Suppressor macrophage treated with lipopolysaccharide for 4 hours (primary cell): ENCODE measurements at places on chromosomes 7 and 10.

- DNase-seq = no peak
Measured at GRCh38 chr7:103704701-103705100, 258.7 kb upstream of the SLC26A5 start.

- peak; percentile 19 for DNase-seq
Measured at GRCh38 chr7:105429746-105430612, 41.3 kb upstream of the SRPK2 start.

GRCh38 chr7:1979591-1980560 is 252.9 kb downstream of the MAD1L1 start:
- no peak for DNase-seq

DNA sequence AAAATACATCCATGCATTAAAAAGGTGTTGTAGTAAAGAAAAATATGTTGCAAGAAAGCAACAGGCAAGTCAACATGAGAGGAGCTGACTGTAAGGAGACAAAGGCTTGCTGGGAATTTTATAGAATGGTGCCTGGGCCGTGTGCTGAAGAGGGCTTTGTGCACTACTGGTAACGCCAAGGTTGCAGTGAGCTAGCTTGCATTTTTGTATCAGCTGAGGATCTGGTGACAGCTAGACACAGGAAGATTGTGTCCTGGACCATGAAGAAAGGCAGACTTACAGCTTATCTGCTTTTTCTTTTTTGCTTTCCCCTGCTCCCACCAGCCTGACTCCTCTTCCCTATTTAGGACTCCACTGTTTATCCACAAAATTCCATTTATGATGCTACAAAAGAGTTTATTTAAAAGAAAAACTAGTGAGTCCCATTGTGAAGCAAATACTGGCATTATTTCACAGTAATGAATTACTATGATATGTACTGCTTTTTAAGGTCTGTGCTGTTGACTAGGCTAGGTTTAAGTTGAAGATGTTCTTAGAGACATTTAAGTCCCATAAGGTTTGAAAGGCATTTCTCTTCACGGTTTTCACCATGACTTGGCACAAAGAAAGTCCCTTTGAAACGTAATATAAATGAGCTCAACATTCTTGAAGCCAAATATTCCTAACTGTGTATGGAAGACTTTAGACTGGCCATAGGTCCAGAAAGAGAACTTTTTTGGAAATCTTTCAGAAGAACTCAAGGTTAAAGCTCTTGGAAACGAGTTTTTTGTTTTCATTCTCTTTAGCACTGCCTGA is 88.6 kb downstream of the SEC23IP start:
- no peak for DNase-seq

DNA sequence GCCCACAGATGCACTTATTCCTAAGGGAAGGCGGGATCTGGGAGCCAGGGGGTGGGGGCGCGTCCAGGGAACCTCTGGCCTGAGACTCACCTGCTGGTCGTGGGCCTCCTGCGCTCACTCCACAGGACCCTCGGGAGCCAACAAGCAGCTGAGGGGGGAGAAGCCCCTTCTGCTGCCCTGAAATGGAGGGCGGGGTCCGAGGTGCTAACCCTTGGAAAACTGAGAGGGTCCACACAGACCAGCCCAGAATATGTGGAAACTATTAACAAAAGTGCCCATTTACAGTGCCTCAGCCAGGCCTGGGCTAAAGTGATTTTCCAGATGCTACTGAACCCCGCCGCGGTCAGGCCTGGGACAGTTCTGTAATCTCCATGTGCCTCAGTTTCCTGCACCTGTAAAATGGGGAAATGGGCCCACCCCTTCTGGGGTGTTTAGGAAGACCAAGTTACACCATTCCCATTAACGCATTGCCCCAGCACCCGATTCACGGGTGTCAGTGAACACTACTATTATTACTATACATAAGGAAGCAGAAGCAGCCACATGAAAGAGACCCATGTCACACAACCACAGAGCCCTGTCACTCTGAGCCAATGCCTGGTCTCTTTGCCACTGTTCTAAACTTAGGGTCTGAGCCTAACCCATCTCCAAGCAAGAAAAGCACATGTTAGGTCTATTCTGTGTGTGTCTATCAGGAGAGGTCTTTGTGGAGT is 630 bp upstream of the VSTM4 start:
- no peak for DNase-seq

DNA sequence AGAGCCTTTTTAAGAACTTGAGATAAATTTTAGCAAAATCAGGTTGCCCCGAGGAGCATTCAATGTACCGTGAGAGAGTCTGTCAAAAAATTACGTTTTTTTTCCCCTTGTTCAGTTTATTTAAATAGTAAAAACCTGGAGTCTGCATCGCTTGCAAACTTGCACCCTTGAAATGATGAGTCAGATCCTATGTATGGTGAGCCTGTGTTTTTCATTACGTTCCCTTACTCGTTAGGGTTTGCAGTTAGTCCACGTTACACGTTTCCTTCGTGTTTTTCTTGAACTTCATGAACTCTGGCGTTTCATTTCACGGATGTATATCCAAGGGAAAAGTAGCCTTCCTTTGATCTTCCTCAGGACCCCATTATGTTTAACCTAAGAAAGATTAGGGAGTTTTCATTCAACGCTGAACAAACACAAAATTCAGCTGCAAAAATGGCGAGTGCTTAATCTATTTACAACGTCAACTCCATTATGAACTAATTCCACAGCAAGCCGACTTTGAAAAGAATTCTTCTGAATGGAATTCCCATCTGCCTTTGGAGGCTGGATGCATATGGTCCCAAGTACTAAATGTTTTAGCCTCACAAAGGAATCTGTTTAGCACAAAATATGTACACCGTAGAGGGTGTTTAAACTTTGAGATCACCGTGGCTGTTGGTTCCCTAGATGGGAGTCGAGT is 182.4 kb downstream of the MYOF start:
- no peak for DNase-seq

GRCh38 chr7:148903504-148903903 is 19.4 kb upstream of the EZH2 start:
- peak; percentile 22 for DNase-seq

- no peak for DNase-seq
Measured at GRCh38 chr10:8312781-8313180, 258.3 kb downstream of the GATA3 start.

DNA sequence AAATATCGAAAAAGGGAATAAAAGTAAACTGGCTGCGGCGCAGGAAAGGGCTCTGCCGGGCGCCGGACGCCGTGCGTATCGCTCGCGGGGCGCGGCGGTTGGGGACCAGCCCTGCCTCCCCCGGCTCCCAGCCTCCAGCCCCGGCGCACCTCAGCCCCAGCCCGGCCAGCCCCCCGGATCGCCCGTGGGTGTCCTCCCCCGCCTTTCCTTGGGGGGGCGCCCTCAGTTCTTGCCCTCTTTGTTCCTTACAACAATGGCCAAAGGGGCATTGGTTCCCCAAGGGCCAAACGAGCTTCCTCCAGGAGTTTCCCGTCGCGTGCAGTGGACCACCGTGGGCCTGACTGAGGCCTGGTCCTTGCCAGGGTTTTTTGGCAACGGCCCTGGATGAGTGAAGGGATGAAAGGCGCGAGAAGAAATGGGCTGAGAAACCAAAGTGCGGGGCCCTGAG is 1.2 kb downstream of the MACROH2A2 start:
- peak; percentile 39 for DNase-seq

DNA sequence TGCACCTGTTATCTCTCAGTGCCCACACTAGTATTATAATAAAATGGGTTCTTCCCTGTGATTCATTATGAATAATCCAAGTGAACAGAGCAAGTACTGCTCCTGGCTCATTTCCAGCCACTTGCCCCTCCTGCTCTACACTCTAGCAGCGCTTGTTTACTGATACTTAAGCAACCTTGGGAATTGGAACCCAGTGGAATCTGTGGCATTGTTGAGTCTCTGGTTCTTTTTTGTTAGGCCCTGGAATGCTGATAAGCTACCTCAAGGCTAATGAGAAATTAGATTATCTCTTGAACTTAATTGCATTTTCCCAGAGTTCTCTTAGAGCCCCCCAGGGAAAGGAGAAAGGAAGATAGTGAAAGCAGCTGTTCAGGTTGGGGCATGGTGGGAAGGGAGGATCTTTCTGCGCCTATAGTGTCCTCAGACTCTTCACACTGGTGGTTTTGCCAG is 34.0 kb downstream of the PRKAR2B start:
- no peak for DNase-seq

DNA sequence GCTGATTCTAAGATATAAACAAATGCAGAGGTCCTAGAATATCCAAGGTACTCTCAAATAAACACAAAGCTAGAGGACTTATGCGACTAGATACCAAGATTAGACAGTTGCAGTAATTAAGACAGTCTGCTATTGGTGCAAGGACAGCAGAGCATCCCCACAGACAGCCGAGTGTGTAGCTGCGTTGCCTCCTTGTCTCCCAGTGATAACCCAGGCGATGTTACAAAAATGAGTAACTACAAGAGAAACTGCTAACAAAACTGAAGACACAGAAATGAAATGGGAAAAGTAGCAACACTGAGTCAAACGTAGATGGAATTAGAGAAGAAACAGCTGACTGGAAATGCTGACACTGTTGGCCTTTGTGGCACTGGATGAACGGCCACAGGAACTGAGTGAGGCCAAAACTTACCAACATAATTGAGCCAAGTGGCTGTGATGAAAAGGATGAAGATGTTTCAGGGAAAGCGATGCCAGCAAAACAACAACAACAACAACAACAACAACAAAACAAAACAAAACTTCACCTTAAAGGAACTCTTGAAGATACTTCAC is 54.3 kb downstream of the BAIAP2L1 start:
- no peak for DNase-seq

DNA sequence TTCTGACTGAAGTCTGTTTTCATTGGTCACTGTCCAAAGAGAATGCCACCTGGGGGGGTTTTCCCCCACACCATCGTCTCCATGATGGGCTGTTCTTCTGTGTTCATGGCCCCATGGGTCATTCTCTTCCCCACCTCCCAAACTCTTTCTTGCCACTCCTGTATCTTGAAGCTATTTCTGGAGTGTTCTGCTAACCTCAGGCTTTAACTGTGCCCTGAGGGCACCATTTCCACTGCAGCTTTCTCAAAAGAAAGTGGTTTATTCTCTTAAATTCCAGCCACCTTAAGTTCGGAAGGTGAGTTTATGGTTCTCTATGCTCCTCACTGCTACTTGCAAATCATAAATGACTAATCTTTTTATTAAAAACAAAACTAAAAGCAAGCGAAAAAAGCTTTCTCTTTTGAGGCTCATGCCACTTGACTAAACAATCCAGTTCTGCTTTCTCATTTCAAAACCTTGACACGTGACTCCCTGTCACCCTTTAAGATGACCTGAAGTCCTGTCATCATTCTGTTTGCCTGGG is 7.4 kb upstream of the APBB1IP start:
- peak; percentile 97 for DNase-seq

DNA sequence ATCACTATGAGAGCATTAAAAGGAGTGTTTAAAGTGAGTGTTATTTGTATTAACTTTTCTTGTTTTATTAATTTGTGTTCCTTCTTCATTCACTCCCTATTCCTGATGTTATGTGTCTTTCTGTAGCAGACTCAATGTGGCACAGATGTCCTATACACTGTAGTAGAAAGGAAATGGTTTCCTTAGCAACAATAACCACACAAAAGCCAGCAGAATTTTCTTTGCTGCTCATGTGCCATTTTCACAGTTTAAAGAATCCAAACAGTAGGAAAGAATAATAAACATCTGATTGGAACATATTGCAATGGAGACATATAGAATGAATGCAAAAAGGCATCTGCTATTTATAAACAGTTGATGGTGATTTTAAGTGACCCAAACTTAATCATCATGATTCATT is 763.6 kb downstream of the PHTF2 start:
- DNase-seq = no peak

GRCh38 chr10:86105640-86106039 is 261.0 kb downstream of the GRID1 start:
- DNase-seq = no peak

- DNase-seq = no peak
Measured at GRCh38 chr7:112152186-112152585, 54.0 kb downstream of the DOCK4 start.

- peak; percentile 11 for DNase-seq
Measured at GRCh38 chr10:27998178-27998953, 513 bp downstream of the ODAD2 start.

DNA sequence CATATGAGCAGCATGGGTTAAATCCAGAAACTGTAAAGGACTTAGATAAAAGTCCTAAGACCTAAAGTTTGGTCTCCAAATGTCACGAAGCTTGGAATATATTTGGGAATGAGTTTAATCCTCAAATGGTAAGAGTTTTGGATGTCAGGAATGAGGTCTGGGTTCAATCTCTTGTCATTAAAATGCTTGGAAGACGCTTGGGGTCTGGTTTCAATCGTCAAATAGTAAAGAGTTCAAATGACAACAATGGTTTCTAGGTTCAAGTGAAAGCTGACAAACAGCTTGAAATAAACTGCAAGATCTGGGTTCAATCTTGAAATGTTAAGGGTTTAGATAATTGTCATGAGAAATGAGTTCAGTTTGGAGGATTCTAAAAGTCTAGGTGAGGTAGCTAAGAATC is 385.5 kb upstream of the HPS1 start:
- no peak for DNase-seq

GRCh38 chr7:81419731-81420130 is 350.1 kb downstream of the HGF start:
- no peak for DNase-seq

GRCh38 chr10:121531076-121531829 is 67.0 kb downstream of the FGFR2 start:
- DNase-seq = no peak

DNA sequence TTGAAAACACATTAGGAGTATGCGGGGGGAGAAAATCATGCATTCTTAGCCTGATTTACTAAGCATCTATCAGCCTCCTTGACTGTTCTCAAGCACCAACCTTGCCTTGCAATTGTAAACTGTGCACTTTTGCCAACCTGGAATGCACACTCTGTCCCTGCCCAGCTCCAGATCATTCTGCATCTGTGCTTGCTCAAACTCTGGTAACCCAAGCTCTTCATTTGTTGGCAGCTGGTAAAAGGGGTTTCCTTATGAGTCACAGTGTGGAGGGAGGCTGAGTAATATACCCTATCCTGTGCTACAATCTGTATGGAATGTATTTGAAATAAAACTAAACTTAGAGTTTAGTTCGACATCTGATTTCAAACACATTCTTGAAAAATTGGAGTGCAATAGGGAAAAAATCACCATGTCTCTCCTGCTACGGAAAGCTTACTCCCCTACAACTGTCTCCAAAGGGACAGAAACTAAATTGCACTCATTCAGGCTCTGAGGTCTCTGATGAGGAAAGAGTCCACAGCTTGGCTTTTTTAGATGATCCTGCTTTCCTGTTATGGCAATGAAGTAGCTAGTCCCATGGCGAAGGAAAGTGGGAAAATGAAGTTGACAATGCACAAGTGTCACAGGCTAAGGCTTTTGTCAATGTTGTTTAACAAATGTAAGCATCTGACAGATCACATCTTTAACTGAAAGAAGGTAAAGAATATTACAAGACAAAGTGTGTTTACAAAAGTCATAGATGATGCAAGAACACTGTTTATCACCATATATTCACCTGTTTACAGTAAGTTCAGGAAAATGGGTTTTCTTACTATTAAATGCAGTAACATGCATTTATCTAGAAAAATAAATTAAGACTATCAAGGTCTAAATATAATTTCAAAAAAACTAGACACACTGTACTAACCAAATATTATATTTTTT is 61.9 kb downstream of the TES start:
- DNase-seq = peak; percentile 8

- no peak for DNase-seq
Measured at GRCh38 chr7:427506-428103, 92.0 kb downstream of the PDGFA start.

GRCh38 chr7:149334219-149334618 is 72.2 kb downstream of the ZNF783 start:
- no peak for DNase-seq

GRCh38 chr10:91909117-91909677 is at the start of gene FGFBP3:
TSS of gene FGFBP3 (minus strand) at chr10:91909486. CDS start at chr10:91908969, 517 bp downstream.
- DNase-seq = peak; percentile 21

GRCh38 chr7:2263176-2263575 is 21.1 kb downstream of the NUDT1 start:
- DNase-seq = no peak

- DNase-seq = no peak
Measured at GRCh38 chr7:1810961-1811849, 141.1 kb downstream of the ELFN1 start.
